Thoracic aorta endothelial cell (primary cell): ENCODE measurements at places on chromosomes 13 and 19. TPM values are rescaled to one million over a fixed set of nuclear protein-coding genes. Genes with fewer than 3 reads are reported as not detected.

HSPB6 gene
- total RNA-seq: 0.53 and 0.65 TPM in 2 replicates

KIR2DL4 gene
- not detected in 2 replicates for total RNA-seq

CCDC169 gene
- total RNA-seq: 4.9 and 6.8 TPM in 2 replicates

CADM4 gene
- 1.6 and 1.7 TPM in 2 replicates for total RNA-seq

CCDC122 gene
- total RNA-seq: 3.6 and 7.6 TPM in 2 replicates

FCAR gene
- not detected in 2 replicates for total RNA-seq

ABHD17A gene
- total RNA-seq: 56.3 and 82.8 TPM in 2 replicates

REEP6 gene
- 0.57 and 1.1 TPM in 2 replicates for total RNA-seq

LPAR2 gene
- total RNA-seq: 0.66 and 1.8 TPM in 2 replicates

KIR2DL3 gene
- total RNA-seq: not detected in 2 replicates

VSIG10L gene
- total RNA-seq: 0.27 and 0.29 TPM in 2 replicates

THSD8 gene
- 0.53 TPM in 1 of 2 replicates, not detected in the other for total RNA-seq

HPN gene
- total RNA-seq: 0.13 TPM in 1 of 2 replicates, not detected in the other

SERPINE3 gene
- total RNA-seq: 0.07 TPM in 1 of 2 replicates, not detected in the other

IGFL2 gene
- total RNA-seq: not detected in 2 replicates

CGB3 gene
- total RNA-seq: not detected in 2 replicates

UHRF1 gene
- total RNA-seq: 47.7 and 57.4 TPM in 2 replicates

CABP5 gene
- not detected in 2 replicates for total RNA-seq

ZNF836 gene
- total RNA-seq: 4.7 and 6.9 TPM in 2 replicates

CEACAM8 gene
- not detected in 2 replicates for total RNA-seq

PSG11 gene
- not detected in 2 replicates for total RNA-seq

ADAMTS10 gene
- total RNA-seq: 2.4 and 4.0 TPM in 2 replicates
